ENCODE measurements at places on chromosomes 7 and 10. TPM values are rescaled to one million over a fixed set of nuclear protein-coding genes. Genes with fewer than 3 reads are reported as not detected.

TRIM74 gene
- not detected for polyA plus RNA-seq

GALNT17 gene
- polyA plus RNA-seq: not detected

RELN gene
- not detected for polyA plus RNA-seq

FAM171A1 gene
- 4.8 TPM for polyA plus RNA-seq

TMEM196 gene
- polyA plus RNA-seq: not detected

SNX10 gene
- 30.8 TPM for polyA plus RNA-seq

GIMAP1 gene
- 90.0 TPM for polyA plus RNA-seq

MSMB gene
- not detected for polyA plus RNA-seq

GIMAP6 gene
- polyA plus RNA-seq: 134 TPM

OPN4 gene
- polyA plus RNA-seq: not detected

PTER gene
- 18.6 TPM for polyA plus RNA-seq
